ENCODE measurements at places on chromosomes 2 and 18. TPM values are rescaled to one million over a fixed set of nuclear protein-coding genes. Genes with fewer than 3 reads are reported as not detected.

GRCh38 chr2:9556121-9556743 lies 602 bp upstream of the ADAM17 start:
- H3K36me3 ChIP-seq = peaks cover 2% of the 10 kb centered on the region
- H3K4me1 ChIP-seq = peaks cover 4% of the 10 kb centered on the region
- H3K4me3 ChIP-seq = peak overlapping the region; percentile 65
- H3K27me3 ChIP-seq = no peaks in the 10 kb centered on the region
- H3K27ac ChIP-seq = peak overlapping the region; percentile 97

DNA sequence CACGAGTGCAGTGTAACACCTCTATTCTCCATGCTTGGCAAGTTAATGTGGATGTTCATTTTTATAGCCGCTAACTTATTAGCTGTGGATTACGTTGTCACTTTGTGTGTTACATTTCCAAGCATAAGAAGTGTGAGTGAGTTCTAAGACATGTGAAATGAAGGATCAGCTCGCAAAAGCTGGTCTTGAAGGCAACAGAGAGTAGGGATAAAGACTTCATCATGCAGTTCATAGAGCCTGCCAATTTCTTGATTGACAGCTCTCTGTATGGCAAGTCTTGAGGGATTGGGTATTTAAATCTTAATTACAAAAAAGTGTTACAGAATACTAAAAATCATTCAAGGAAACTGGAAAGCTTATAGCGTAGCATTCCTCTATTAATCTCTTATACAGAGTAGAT lies 25.8 kb upstream of the DPP4 start:
- H3K4me1 ChIP-seq = no peaks in the 10 kb centered on the region
- H3K27ac ChIP-seq = no peak overlapping the region
- no peaks in the 10 kb centered on the region for H3K36me3 ChIP-seq
- no peak overlapping the region for H3K4me3 ChIP-seq

DNA sequence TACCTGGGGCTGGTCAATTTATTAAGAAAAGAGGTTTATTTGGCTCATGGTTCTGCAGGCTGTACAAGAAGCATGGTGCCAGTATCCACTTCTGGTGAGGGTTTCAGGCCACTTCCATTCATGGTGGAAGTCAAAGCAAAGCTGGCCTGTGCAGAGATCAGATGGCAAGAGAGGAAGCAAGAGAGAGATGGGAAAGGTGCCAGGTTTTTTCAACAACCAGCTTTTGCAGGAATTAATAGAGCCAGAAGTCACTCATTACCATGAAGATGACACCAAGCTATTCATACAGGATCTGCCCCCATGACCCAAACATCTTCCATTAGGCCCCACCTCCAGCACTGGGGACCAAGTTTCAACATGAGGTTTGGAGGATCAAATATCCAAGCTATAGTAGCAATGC lies 56.8 kb upstream of the ST3GAL5 start:
- no peak overlapping the region for H3K4me3 ChIP-seq
- H3K4me1 ChIP-seq = no peaks in the 10 kb centered on the region
- no peak overlapping the region for H3K27ac ChIP-seq
- peaks cover 7% of the 10 kb centered on the region for H3K27me3 ChIP-seq
- no peak for DNase-seq

GRCh38 chr2:36478332-36478738 lies 119.6 kb downstream of the FEZ2 start:
- H3K36me3 ChIP-seq = peaks cover 42% of the 10 kb centered on the region
- H3K4me3 ChIP-seq = no peak overlapping the region
- H3K27me3 ChIP-seq = no peaks in the 10 kb centered on the region
- DNase-seq = peak; percentile 96

- H3K27ac ChIP-seq = no peak overlapping the region
- H3K27me3 ChIP-seq = no peaks in the 10 kb centered on the region
- H3K4me1 ChIP-seq = no peaks in the 10 kb centered on the region
Observed at GRCh38 chr2:233440714-233441113, 86.4 kb downstream of the DGKD start.

- H3K4me3 ChIP-seq = no peak overlapping the region
- H3K36me3 ChIP-seq = no peaks in the 10 kb centered on the region
- H3K27me3 ChIP-seq = no peaks in the 10 kb centered on the region
- DNase-seq = no peak
Observed at GRCh38 chr2:239870863-239871262, 154.3 kb downstream of the NDUFA10 start.

DNA sequence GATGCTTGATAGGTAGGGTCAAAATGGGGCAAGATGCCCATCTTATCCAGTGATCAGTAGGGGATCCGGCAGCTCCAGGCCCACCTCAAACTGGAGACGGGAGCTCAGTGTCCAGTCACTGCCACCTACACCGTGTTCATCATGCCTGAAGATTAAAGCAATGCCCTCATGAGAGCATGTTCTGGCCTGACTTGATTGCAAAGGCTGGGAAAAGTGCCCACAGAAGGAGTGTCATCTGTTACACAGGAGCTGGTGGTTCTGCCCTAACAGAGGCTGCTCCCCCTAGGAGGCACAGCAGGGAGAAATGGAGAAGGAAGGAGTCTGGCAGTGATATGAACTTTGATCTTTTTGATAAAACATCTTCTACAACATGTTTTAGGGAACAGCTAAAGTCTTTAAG lies 92.3 kb downstream of the CCBE1 start:
- no peaks in the 10 kb centered on the region for H3K36me3 ChIP-seq
- peaks cover 24% of the 10 kb centered on the region for H3K4me1 ChIP-seq
- peak; percentile 23 for DNase-seq
- H3K4me3 ChIP-seq = no peak overlapping the region
- H3K27ac ChIP-seq = peak overlapping the region; percentile 94
- no peaks in the 10 kb centered on the region for H3K27me3 ChIP-seq

DNA sequence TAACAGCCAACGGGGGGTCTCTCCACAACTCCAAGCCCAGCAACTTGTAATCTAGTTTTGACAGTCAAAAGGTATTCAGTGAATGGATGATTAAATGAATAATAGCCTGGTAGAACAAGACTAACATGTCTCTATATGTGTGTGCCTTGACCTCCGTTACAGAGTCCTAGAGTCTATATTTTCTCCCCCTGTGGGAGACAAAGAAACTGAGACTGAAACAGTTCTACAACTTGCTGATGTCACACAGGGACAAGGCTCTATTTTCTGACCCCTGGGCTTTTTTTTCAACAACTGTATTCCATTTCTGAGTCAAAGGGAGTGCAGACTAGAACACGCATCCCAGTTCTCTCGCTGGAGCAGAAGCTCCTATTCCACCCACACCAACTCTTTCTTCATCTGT lies 223.6 kb upstream of the AGAP1 start:
- H3K27ac ChIP-seq = no peak overlapping the region
- H3K4me1 ChIP-seq = peaks cover 25% of the 10 kb centered on the region
- no peak for DNase-seq

GRCh38 chr2:193580176-193580950 lies 1385.6 kb upstream of the TMEFF2 start:
- no peak overlapping the region for H3K27ac ChIP-seq
- H3K4me3 ChIP-seq = no peak overlapping the region
- DNase-seq = no peak
- H3K27me3 ChIP-seq = no peaks in the 10 kb centered on the region

DNA sequence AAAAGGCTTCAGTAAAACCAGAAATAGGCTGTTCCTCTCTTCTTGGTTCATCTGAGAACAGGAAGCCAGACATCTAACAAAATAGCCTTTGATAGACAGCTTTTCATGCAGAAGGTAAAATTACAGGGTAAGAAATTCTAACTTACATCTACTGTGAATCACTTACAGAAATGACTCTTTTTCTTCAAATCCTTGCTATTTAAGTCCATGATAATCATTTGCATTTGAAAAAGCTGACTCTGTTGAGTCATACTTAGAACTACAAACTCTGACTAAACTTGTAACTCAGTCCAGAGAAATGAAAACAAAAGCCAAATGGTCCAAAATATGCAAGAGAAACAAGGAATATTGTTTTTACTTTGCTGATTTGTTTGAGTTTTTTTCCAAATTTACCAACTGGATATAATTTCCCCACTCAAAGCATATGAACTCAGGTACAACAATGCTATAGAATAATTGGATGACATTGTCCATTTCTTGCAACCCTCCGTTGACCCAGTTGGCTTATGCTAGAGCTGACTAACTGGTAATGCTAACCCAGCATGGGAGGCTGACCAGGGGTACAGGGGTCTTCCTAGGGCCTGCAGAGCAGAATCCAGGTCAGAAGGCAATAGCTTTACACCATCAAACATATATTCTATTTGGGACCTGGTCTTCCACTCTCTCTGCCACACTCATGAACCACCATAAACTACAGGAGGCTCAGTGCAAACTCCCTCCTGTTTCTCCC lies 18.8 kb upstream of the MREG start:
- H3K27me3 ChIP-seq = no peaks in the 10 kb centered on the region
- peaks cover 11% of the 10 kb centered on the region for H3K4me1 ChIP-seq

- H3K4me1 ChIP-seq = no peaks in the 10 kb centered on the region
- no peak overlapping the region for H3K27ac ChIP-seq
- DNase-seq = no peak
Observed at GRCh38 chr2:107215401-107216350, 329.7 kb upstream of the ST6GAL2 start.

DNA sequence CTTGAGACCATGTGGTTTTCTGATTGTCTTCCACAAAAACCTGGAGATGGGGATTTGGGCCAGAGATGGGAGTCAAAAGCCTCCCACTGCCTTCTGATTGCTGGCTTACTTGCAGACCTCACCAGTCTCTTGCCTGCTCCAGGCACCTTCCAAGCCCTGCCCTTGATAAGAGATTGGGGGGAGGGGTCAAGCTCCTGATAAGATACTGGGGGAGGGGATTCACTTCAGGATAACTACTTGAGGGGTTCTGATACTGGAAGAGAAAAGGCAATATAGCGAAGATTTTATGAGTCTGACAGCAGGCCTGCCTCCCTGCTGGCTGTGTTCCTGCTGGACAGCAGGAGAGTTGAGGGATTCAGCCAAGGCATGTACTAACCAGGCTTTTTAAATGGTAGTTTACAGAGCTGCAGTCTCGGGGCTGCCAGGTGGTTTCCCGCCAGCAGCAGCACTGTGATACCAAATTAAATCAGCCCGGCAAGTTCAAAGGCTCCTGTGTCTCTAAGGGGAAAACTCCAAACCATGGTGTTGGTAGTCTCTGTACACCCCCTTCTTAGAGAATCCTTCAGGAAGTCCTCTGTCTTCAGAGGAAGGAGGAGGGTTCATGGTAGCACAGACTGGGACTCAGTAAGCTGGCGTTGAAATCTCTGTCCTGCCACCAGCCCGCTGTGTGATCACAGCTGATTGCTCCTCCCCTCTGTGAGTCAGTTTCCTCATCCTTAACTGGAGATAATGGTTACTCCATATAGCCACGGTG lies 58.3 kb downstream of the FBXO36 start:
- no peaks in the 10 kb centered on the region for H3K36me3 ChIP-seq
- H3K4me3 ChIP-seq = no peak overlapping the region
- peaks cover 2% of the 10 kb centered on the region for H3K4me1 ChIP-seq
- no peak overlapping the region for H3K27ac ChIP-seq
- peak; percentile 68 for DNase-seq
- no peaks in the 10 kb centered on the region for H3K27me3 ChIP-seq

- no peaks in the 10 kb centered on the region for H3K27me3 ChIP-seq
- H3K4me1 ChIP-seq = no peaks in the 10 kb centered on the region
- H3K36me3 ChIP-seq = no peaks in the 10 kb centered on the region
- H3K27ac ChIP-seq = no peak overlapping the region
Observed at GRCh38 chr18:50393802-50394201, 19.0 kb downstream of the SKA1 start.

DNA sequence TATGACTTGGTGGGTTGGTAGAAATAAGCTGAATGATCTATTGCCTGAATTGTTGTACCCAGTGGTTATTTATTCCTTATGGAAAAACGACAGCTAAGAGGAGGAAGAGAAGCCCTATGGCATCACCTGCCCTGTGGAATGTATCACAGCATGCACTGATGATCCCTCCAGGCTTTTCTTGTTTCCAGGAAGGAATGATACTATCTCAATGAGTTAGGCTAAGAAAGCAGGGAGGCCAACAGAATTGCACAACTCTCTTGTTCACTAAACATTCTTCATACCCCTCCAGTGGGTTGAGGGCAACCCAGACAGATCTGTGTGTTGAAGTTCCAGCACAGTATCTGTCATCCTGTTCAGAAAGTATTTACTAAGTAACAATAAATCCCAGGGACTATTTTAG lies 1001.7 kb upstream of the GYPC start:
- DNase-seq = no peak
- H3K4me3 ChIP-seq = no peak overlapping the region
- H3K27ac ChIP-seq = no peak overlapping the region
- no peaks in the 10 kb centered on the region for H3K4me1 ChIP-seq

DNA sequence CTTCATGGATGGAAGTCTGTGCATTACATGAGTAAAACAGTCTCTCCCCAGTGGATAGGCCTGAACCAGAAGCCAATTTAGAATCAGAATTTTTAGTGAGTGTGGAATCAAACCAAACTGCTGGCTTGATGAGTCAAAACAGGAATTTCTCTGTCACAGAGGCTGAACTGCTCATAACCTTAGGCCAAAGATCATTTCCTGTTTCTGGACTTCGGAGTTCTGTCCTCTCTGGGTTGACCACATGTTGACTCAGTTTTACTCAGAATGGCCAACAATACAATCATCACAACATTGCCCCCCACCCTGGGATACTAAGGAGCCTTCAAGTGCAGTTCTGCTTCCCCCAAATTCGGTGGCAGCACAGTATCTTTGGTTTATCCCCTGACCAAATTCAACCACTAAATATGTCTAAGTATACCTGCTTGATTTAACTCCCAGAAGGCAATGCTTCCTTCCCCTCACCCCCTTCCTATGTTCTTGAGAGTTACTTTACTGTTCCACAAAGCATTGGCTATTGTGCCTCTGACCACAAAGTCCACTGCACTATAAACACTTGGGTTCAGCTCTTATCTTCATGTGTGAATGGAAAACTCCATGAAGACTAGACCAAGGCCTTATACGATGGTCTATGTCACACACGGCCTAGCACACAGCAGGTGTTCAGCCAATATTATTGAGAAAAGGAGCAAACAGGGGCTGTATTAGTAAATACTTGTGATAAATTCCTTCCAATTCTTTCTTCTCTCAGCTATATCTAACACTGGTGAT lies 67.8 kb downstream of the NXPH2 start:
- no peak overlapping the region for H3K4me3 ChIP-seq
- H3K27me3 ChIP-seq = no peaks in the 10 kb centered on the region

DNA sequence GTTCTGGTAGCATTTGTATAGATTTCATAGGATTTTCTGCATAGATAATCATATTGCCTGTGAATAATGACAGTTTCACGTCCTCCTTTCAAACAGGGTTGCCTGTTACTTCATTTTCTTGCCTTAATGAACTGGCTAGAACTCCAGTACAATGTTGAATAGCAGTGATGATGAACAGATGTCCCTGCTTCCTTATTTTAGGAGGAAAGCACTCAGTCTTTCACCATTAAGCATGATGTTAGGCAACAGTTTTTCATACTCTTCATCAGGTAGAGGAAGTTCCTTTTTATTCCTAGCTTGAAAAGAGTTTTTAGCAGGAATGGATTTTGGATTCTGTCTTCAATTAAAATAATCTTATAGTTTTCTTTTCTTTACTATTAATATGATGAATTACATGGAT lies 39.7 kb downstream of the C2orf76 start:
- no peaks in the 10 kb centered on the region for H3K4me1 ChIP-seq
- no peaks in the 10 kb centered on the region for H3K36me3 ChIP-seq
- H3K27ac ChIP-seq = no peak overlapping the region
- DNase-seq = no peak
- H3K27me3 ChIP-seq = no peaks in the 10 kb centered on the region
- H3K4me3 ChIP-seq = no peak overlapping the region

Gene FBXO48
- 0.18 TPM for total RNA-seq

Gene NLRC4
- total RNA-seq = not detected

Gene RTP5
- not detected for total RNA-seq

Gene L3MBTL4
- under 0.01 TPM for total RNA-seq
